Left colon (tissue), 2 donors: ENCODE measurements at places on chromosomes 1 and 21.

- peak; percentile 44 for DNase-seq
Measured at GRCh38 chr1:32334864-32335534, 1.0 kb downstream of the MARCKSL1 start.

DNA sequence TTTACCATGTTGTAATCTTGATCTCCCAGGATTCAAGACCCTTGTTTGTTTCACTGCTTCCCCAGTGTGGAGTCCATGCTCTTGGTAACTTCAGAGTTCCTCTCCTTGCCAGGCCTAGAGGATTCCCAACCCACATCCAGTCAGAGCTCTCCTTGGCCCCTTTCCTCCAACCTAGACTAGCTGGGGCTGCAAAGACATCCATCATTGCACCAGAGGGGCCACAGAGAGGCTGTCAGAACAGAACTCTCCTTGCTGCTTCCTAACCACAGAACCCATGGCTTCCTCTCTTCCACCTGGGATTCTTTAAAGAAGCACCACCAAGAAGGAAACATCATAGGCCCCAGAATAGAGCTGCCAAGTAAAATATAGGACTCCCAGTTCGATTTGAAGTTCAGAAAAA, 81.0 kb downstream of the HMGB4 start:
- no peak for DNase-seq

- DNase-seq: no peak
Measured at GRCh38 chr1:195530961-195531360, 1077.3 kb downstream of the KCNT2 start.

DNA sequence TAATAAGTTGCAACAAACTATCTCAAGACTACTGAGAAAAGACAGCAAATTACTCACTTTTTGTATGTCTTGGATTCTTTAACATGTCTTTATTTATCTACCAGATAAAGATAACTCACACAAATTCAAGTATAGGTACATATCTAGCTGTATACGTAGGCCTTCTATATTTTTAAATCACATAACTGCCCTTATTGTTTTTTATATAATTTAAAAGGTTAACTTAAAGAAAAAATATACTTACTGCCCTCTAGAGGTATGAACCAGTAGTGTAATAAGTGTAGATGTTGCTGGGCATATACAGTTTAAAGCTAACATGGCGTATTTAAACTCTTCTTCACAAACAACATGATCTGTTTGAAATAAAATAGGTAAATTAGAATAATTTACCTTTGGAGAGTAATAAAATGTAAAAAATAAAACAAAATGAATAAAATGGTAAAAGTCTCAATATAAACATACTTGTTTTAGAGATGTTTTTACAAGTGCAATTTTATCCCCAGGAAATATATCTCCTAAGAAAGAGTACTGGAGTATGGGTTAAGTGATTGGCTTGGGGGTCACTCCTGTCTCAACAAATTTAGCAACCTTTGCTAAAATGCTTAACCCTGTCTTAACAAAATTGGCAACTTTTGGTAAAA, 235.2 kb downstream of the KCNT2 start:
- DNase-seq: no peak

GRCh38 chr1:84620720-84621313, 46.6 kb upstream of the CTBS start:
- peak; percentile 71 for DNase-seq

- no peak for DNase-seq
Measured at GRCh38 chr1:228930479-228930957, 195.2 kb downstream of the RHOU start.

DNA sequence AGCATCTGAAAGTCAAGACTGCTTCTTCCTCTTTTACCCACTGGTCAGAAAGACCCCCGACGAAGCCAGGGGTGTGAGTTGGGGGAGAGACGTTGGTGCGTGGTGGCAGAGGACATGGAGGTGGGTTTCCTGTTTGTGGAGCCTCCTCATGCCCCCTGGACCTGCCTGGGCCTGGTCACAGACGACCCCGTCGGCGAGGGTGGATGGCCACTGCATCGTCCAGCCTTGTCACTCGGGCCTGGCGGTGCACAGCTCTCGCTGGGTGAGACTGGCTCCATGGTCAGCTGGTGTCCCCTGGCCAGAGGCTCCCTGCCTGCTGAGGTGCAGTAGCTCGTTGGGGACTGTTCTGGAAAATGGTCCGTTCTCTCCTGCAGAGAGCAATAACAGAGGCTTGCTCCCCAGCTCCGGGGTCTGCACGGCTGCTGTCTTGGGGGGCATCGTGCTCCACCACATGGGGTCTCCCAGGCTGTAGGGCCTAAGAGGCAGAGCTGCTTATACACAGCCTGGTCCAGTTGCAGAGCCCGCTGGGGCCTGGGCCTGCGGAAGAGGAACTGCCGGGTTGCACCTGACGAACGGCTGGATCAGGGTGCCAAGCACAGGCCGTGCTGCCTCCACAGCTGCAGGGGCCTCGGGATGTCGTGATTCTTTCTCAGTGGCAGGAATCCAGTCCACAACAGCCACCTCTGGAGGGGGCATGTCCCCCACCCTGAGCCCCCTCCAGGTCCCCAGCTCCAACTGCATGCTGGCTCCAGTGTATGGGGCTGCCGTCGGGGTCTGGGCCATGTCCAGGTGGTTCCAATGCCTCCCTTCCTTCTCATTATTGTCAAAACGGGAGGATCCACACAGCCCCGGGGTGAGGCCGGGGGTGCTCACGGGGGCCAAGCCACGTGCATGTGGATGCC, 18.0 kb upstream of the ACTRT2 start:
- no peak for DNase-seq

DNA sequence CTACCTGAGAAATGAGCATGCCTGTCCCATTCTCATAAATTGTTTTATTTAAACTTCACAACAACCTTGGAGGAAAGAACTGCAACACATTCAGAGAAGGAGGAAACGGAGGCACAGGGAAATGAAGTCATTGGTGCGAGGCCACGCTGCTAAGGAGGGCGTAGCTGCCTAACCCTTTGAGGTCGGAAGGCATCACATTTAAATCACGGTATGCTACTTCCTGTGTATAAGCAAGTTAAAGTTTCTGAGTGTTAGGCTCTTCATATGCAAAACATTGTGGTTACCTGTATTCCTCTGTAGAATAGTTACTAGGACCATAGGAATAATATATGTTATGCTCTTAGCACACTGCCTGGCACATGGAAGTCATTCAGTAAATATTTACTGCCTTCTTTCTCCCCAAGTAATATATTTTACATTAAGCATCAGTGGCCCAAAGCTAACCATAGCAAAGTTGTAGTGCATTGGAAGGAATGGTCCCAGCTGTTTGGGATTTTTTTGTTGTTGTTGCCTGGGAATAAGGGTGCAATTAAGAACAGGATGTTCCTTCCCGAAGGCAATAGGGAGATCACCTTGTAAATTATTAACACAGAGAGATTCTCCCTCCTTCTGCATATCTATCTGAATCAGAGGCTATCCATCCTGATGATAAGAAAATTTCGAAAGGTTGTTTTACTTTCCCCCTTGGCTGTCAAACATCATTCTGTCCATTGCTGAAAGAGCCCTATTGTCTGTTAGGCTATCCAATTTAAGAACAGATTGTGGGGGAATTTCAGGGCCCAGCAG, 192.2 kb upstream of the C8B start:
- no peak for DNase-seq

DNA sequence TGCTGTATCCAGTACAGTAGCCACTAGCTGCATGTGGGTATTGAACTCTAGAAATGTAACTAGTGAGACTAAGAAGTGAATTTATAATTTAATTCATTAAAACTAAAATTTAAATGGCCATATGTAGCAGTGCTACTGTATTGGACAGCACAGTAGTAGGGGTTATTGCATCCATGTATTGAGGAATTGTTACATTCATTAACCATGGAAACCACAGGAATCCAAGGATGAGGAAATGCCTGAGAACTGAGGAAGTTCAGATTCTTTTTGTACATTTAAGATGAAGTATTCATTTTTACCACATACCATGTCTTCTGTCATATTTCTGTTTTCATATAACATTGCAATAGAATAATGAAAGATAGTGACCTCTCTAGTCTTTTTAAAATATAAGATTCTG, 2.6 kb downstream of the MTF2 start:
- no peak for DNase-seq

GRCh38 chr1:172588296-172589291, 55.6 kb downstream of the SUCO start:
- DNase-seq: no peak

GRCh38 chr1:195958131-195958530, 650.1 kb downstream of the KCNT2 start:
- DNase-seq: no peak

DNA sequence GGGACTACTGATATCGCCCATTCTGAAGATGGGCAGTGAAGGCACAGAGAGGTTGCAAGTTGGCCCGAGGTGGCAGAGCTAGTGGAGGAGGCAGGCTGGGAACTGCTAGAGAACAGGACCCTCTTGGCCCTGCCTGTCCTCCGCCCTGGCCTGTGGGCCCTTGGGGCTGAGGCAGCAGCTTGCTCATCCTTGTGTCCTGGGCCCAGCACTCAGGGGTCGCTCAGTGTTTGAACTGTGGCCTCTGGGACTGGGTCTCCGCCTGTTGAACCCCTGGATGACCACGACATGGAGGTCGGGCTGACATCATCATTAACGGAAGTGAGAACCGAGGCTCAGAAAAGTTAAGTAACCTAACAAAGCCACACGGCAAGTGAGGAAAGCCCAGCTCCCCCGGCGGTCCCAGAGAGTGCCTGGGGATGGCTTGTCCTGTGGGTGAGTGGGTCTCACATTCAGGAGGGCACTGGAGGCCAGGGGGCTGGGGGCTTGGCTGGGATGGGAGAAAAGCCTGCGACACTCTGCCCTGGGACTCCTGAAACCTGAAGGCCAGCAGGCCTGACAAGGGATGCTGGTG, 23.0 kb upstream of the DDOST start:
- no peak for DNase-seq
